ENCODE measurements at places on chromosomes 2 and 18.

- DNase-seq, result no peak
These were observed 1.3 kb downstream of the ATP8B1 start for GRCh38 chr18:57801761-57802212.

GRCh38 chr18:59555995-59556659, 141.1 kb downstream of the CCBE1 start:
- no peak for DNase-seq

DNA sequence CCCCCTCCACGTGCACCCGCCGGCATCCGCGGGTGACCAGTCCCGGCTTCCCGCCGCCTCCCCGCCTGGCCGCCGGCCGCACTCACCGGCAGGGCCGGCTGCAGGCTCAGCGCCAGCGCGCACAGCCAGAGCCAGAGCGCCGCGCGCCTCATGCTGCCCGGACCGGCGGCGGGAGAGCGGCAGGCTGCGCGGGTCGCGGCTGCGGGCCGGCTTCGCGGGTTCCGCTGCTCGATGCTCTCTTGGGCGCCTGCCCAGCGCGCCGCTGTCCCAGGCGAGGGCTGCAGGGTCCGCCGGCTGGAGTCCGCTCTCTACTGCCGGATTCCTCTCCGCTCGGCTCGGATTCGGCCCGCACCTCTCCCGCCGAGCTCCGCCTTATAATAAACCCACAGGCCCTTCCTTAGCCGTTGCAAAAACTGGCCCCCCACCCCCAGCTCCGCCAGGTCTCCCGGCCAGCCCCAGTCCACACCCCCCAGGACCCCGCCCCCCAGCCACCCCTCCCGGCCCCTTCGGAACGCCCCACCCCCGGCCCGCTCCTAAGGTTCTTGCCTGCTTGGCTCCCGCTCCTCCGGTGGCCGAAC, at the start of gene SDC1:
Gene SDC1, minus strand, starts transcription at position 415 of the 578 bp plus-strand sequence. Its CDS starts 263 bp downstream, at position 152.
- DNase-seq, result no peak

DNA sequence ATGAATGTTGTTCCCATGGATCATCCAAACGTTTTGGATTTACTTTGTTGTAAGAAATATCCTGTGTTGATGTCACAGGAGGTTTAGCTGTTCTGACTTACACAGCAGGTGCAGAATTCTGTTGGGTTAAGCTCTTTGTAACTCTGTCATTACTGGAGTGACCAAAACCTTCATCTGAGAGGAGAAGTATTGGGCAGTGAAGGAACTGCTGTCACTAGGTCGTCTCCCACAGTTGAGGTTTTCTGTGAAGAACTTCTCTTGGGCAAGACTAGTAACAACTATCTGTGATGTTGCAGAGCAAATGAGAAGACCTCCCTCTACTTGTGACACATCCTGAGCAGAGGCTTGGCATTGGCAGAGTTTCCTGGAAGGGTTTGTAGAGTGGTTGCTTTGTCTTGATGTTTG, 2.9 kb downstream of the SPTBN1 start:
- no peak for DNase-seq

- DNase-seq, result no peak
These were observed 346.5 kb downstream of the TNS1 start for GRCh38 chr2:217656316-217656715.

- no peak for DNase-seq
These were observed 31.9 kb upstream of the BMPR2 start for GRCh38 chr2:202344178-202344577.

DNA sequence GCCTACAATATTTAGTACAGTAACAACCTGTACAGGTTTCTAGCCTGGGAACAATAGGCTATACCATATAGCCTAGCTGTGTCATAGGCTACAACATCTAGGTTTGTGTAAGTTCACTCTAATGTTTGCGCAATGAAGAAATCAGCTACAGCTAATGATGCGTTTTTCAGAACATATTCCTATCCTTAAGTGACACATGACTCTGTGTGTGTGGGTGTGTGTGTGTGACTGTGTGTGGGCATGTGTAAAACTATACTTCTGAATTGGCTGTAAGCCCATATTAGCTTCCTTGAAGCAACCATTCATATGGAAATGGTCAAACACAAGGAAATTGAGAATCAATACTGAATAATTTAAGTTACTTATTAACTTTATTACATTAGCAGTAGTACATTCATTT, 120.8 kb upstream of the SULT1C3 start:
- no peak for DNase-seq

DNA sequence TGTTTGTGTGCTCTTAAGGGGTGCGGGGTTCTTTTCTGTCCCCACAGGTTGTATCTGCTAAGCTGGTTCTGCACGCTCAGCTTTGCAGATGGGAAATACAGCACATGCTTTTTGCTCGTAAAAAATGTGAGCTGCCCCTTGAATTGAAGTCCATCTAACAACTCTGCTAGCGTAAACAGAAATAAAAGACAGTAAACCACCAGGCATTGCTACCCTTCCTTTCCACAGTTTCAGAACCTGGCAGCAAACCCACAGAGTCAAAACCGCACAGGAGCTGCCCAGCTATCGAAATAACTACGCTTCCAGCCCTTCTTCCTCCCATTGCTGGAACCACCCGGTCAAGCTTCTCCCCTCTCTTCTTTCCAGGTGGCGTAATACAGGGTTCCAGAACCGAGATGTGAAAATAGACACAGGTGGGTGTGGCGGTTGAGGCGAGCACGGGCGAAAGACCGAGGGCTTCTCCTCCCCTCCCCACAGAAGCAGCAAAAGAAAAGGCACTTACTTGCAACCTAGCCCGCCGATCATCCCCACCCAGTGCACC, 479 bp downstream of the SCN9A start:
- DNase-seq, result no peak

GRCh38 chr2:22880161-22880560, 504.8 kb upstream of the KLHL29 start:
- no peak for DNase-seq

- DNase-seq, result no peak
These were observed 1251.3 kb upstream of the CRIM1 start for GRCh38 chr2:35104309-35104708.

GRCh38 chr2:98474979-98475632, 30.4 kb downstream of the INPP4A start:
- DNase-seq, result no peak

DNA sequence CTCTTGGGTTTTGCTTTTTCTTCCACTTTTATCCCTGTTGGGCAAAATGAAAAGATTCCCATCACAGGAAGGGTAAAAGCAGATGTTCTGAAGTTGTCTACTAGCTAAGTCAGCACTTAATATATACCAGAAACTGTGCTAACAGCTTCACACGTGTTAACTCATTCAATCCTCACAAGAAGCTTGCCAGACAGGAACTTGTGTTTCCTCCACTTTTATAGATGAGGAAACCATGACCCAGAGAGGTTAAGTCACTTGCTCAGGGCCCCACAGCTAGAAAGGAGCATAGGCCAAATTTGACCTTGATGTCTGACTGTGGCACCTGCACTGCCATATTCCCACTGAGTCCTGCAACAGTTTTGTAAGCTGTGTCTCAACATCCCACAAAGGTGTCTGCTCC, 76.8 kb upstream of the EPC2 start:
- no peak for DNase-seq

- no peak for DNase-seq
These were observed 77.9 kb downstream of the SLC39A10 start for GRCh38 chr2:195734931-195735330.

- no peak for DNase-seq
These were observed 13.1 kb downstream of the ASPRV1 start for GRCh38 chr2:69948032-69948962.

DNA sequence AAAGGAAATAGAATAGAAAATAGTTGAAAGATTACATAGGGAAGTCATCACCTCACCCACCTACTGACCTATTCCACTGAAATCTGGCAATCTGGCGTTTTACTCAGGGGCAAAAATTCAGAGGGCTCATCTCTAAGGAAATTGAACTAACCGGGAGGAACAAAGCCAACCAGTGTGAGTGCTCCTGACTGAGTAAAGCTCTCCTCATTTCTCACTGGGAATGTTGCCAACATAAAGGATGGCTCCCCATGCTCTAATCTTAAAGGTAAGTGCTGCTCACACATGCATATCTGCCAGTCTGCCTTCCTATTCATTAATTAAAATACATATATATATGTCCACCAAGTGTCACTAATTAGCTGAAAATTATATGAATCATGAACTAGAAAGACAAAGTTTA, 13.5 kb upstream of the DOK6 start:
- DNase-seq, result no peak

- DNase-seq, result no peak
These were observed 323.3 kb upstream of the ZNF521 start for GRCh38 chr18:25675123-25675850.

DNA sequence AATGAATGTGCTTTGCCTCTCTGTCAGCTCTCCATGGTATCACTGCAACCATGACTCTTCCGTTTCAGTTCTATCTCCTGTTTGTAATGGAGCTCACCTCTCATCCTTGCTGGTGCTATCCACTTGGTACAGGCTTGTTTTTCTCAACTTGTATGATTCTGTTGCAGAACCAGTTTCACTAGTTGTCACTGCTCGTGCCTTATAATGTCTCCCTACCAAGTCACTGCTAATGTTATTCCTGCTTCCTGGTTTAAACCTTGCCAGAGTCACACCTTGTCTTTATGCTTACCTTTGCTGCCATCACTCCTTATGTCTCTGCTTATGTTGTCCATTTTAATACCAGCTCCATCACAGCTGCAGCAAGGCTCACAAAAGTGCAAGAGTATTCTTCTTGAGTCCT, 1191.0 kb upstream of the LRRTM1 start:
- no peak for DNase-seq

GRCh38 chr2:105330681-105331375, 1.3 kb upstream of the TGFBRAP1 start:
- DNase-seq, result no peak

DNA sequence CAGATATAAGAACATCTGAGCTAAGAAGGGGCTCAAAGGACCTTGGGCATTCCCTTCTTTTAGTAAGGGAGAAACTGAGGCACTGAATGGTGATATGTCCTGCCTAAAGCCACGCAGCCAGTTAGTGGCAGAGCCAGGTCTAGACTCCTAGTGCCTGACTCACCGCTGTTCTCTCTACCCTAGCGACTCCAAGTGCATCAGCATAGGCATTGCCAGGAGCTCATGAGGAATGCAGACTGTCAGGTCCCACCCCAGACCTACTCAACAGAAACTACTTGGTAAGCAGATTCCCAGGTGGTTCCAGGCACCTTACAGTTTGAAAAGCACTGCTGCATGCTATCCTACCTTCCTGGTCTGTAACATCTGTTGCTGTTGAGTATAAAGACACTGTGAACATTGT, 158.9 kb downstream of the MSH2 start:
- DNase-seq, result no peak

DNA sequence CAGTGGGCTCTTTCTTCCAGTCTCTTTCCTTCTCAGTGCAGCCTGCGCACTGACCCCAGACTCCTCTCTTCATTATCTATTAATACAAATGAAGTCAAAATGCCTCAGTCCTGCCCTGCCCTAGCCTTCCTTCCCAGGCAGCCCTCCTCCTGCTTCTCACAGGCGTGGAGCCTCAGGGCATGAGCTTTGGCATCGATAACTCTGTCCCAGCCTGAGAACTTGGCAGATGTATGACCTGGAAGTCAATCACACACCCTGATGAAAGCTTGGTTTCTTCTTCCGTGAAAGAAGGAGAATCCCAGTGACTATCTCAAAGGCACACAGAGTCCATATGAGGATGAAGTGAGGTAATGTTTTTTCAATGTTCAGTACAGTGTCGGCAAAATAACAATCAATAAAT, 600.7 kb upstream of the ID2 start:
- no peak for DNase-seq

DNA sequence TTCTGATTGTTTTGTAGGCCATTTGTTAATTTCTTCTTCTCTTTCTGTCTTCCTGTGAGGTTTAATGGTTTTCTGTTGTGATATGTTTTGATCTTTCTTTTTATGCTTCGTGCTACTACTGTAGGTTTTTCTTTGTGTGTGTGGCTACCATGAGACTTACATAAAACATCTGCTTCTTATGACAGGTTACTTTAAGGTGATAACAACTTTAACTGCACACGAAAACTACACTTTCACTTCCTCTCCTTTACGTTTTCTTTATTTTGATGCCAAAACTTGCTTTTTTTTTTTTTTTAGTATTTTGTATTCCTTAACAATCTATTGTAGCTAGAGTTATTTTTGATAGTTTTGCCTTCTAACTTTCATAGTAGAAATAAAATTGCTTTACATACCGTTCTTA, 691.3 kb downstream of the TSN start:
- DNase-seq, result no peak

DNA sequence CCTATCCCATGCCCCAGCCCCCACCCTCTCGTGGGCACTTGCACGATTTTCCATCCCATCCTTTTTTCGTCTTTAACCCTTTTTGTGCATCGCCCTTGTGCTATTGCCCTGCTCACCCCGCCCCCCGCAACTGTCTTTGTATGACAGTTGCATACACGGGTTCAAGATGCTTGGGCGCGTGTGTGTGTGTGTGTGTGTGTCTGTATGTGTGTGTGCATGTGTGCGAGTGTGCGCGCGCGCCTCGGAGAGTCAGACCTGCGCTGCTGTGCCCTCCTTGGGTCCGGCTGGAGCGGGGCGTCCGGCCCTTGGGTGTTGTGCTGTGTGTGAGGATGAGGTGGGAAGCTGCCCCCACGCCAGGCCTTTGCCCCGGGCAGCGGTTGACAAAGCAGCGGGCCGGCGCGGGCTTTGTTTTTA, 230.7 kb downstream of the HAUS1 start:
- no peak for DNase-seq

DNA sequence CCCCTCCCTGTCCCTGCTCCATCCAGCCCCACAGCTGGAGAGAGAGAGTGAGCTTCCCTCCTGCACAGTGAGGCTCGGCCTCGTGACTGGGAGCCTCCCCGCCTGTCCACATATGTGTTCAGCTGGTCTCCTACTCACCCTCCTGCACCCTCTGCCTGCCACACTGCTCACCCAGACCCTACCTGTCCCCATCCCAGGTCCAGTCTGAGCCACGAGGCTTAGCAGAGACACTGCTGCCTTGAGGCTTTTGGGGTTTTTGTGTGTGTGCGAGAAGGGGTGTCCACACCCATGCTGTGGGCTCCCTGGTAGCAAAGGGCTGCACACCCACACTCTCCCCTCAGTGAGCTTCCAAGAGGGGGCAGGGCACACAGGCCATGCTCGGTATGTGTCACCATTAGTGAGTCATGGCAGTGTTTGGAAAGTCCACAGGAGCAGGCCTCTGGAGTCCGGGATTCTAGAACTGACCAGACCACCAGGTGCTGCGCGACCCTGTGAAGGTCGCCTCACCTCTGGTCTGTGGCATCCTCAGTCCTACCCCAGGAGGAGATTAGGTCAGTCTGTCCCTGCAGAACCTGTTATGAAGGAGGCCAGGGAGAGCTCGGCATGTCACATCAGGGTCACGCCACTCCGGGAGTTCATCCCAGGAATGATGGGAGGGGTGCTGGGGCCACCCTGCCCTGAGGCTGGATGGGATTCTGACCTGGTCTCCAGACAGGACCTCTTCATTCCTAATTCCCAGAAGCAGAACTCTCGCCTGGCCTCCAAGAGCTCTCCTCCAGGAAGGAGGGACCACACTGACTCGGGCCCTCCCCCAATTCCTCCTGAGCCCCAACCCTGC, 39.9 kb upstream of the SMAD7 start:
- DNase-seq, result no peak

- no peak for DNase-seq
These were observed 10.0 kb downstream of the ZAP70 start for GRCh38 chr2:97723156-97724072.

GRCh38 chr2:159208438-159208837, 78.1 kb downstream of the WDSUB1 start:
- DNase-seq, result no peak

- no peak for DNase-seq
These were observed 77.1 kb upstream of the B3GNT7 start for GRCh38 chr2:231318436-231318835.

All from cortex of kidney (tissue), 1 donor.